ENCODE measurements at places on chromosomes 3 and 15. TPM values are rescaled to one million over a fixed set of nuclear protein-coding genes. Genes with fewer than 3 reads are reported as not detected.

Gene SOX2
- total RNA-seq = 0.41 TPM

Gene CFAP92
- total RNA-seq = not detected

Gene DTWD1
- 17.6 TPM for total RNA-seq

Gene ZKSCAN7
- not detected for total RNA-seq

Gene SENP5
- total RNA-seq = 5.3 TPM

Gene ADAMTS17
- 0.42 TPM for total RNA-seq

Gene SEMA3F
- 20.9 TPM for total RNA-seq

Gene TPRA1
- total RNA-seq = 43.2 TPM

Gene TM2D3
- total RNA-seq = 32.1 TPM

Gene BFSP2
- total RNA-seq = not detected

Measured in A549 treated with AZD2906 at 1 μM for 4 hours (cell line).